ENCODE measurements at places on chromosomes 16 and 17. TPM values are rescaled to one million over a fixed set of nuclear protein-coding genes. Genes with fewer than 3 reads are reported as not detected.

- H3K27ac ChIP-seq = no peak overlapping the region
- H3K36me3 ChIP-seq = no peaks in the 10 kb centered on the region
- H3K4me3 ChIP-seq = no peak overlapping the region
- no peaks in the 10 kb centered on the region for H3K4me1 ChIP-seq
These were observed 159.1 kb upstream of the CDH11 start for GRCh38 chr16:65280845-65281512.

GRCh38 chr17:59175076-59175475 lies 19.5 kb downstream of the PRR11 start:
- no peak overlapping the region for H3K27ac ChIP-seq
- H3K36me3 ChIP-seq = peaks cover 17% of the 10 kb centered on the region
- H3K4me3 ChIP-seq = no peak overlapping the region
- no peaks in the 10 kb centered on the region for H3K4me1 ChIP-seq
- no peak for DNase-seq
- H3K27me3 ChIP-seq = no peaks in the 10 kb centered on the region

DNA sequence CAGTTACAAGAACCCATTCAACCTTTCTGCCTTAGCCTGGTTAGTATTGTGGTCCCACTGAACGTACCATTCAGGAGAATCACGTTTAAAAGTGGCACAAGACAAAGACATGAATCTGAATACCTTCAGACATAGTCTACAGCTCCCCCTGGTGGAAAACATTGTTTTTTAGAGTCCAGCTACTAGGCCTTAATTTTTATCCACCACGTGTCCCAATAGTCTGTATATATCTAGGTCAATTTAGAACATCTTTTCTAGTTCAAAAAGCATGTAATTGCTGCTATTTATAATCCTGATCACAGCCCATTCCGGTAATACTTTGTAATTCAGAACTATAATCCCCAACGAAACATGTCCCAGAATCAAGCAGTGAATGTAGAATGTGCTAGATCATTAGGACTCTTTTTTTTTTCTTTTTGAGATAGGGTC lies 13.7 kb upstream of the GUCY2D start:
- H3K4me1 ChIP-seq = peaks cover 5% of the 10 kb centered on the region
- peak; percentile 66 for DNase-seq
- H3K4me3 ChIP-seq = no peak overlapping the region
- H3K27me3 ChIP-seq = peaks cover 5% of the 10 kb centered on the region

GRCh38 chr16:20899477-20900298 lies 470 bp downstream of the DCUN1D3 start:
- no peaks in the 10 kb centered on the region for H3K27me3 ChIP-seq
- H3K36me3 ChIP-seq = no peaks in the 10 kb centered on the region
- DNase-seq = no peak

- H3K27me3 ChIP-seq = no peaks in the 10 kb centered on the region
- H3K4me3 ChIP-seq = peak within 1 kb of the TSS; percentile 88
- peaks cover 6% of the 10 kb centered on the region for H3K4me1 ChIP-seq
- no peaks in the 10 kb centered on the region for H3K36me3 ChIP-seq
- no peak for DNase-seq
- peak within 1 kb of the TSS; percentile 72 for H3K27ac ChIP-seq
These were observed at the start of gene UBE2O for GRCh38 chr17:76452660-76453430. TSS of gene UBE2O (minus strand) at chr17:76453152. CDS start at chr17:76453141, 11 bp downstream.

GRCh38 chr17:6313835-6314234 lies 121.1 kb downstream of the AIPL1 start:
- no peaks in the 10 kb centered on the region for H3K4me1 ChIP-seq
- H3K36me3 ChIP-seq = no peaks in the 10 kb centered on the region
- DNase-seq = no peak

DNA sequence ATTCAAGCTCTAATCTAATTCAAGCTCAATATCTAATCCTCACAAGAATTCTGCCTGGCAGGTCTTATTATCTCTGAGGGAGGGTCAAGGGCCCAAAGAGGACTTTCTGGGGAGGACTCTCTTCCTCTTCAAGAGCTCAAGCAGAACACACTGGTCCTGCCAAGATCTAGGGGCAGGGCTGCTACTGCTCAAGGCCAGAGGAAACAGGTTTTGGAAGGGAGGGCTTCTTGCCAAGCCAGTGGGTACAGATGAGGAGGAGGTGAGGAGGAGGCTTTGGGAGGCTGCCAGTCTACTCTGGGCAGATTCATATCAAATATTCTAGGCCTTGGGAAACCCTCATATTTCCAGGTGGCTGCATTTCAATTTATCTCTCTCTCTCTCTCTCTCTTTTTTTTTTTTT lies 51.8 kb upstream of the IL34 start:
- H3K4me1 ChIP-seq = no peaks in the 10 kb centered on the region
- H3K27me3 ChIP-seq = no peaks in the 10 kb centered on the region
- no peak for DNase-seq

DNA sequence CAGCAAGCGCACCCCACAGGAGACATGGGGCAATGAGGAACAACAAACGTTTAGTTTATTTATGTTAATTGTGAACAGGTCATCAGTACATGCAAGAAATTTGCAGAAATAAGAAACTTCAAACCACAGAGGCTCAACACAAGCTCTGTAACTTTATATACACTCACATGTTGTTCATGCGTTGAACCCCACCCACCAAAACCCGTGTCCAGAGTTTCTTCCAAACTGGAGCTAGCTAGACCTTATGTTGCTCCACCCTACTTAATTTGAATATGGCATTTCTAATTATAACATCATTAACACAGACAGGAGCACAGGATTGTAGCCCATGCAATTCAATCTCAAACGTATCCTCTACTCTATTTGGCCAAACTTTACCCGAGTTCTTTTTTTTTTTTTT lies 192.1 kb downstream of the ZNF18 start:
- DNase-seq = no peak
- H3K4me1 ChIP-seq = no peaks in the 10 kb centered on the region
- no peaks in the 10 kb centered on the region for H3K36me3 ChIP-seq
- no peaks in the 10 kb centered on the region for H3K27me3 ChIP-seq

GRCh38 chr16:85231959-85232358 lies 119.7 kb upstream of the CIBAR2 start:
- H3K36me3 ChIP-seq = no peaks in the 10 kb centered on the region
- H3K27ac ChIP-seq = no peak overlapping the region
- no peak for DNase-seq
- H3K4me3 ChIP-seq = no peak overlapping the region
- peaks cover 32% of the 10 kb centered on the region for H3K4me1 ChIP-seq
- no peaks in the 10 kb centered on the region for H3K27me3 ChIP-seq

GRCh38 chr16:16021988-16022682 lies 72.7 kb downstream of the ABCC1 start:
- no peaks in the 10 kb centered on the region for H3K27me3 ChIP-seq
- no peak overlapping the region for H3K4me3 ChIP-seq
- peaks cover 17% of the 10 kb centered on the region for H3K4me1 ChIP-seq
- no peak overlapping the region for H3K27ac ChIP-seq
- no peak for DNase-seq

GRCh38 chr17:18326039-18326438 lies 10.9 kb downstream of the SMCR8 start:
- DNase-seq = no peak
- peaks cover 23% of the 10 kb centered on the region for H3K4me1 ChIP-seq
- H3K27ac ChIP-seq = peak overlapping the region; percentile 57

DNA sequence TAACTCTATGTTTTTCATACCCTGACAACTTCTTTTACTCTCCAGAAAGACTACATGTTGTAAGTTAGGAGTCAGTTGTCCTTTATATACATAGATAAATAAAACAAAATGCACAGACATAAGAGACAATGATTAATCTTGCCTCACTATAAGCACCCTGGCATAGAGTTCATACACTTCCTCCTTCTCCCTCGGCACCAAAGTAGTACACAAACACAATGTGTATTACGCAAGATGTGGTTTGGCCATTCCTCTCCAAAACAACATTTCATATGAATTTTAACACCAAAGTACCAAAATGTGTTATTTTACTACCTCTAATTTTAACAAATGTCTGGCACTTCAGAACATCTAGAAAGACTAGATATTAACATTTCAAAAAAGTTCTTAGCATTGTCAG lies 17.2 kb upstream of the SLFN11 start:
- no peaks in the 10 kb centered on the region for H3K27me3 ChIP-seq
- DNase-seq = no peak
- H3K27ac ChIP-seq = no peak overlapping the region
- H3K36me3 ChIP-seq = no peaks in the 10 kb centered on the region

The KRTAP1-1 gene
- polyA plus RNA-seq = not detected

The EFCAB13 gene
- 5.7 TPM for polyA plus RNA-seq

The CTRB2 gene
- not detected for polyA plus RNA-seq

The PDE6G gene
- 5.0 TPM for polyA plus RNA-seq

The TP53TG3 gene
- polyA plus RNA-seq = not detected

The KRTAP9-4 gene
- not detected for polyA plus RNA-seq

The MMP28 gene
- polyA plus RNA-seq = not detected

All from GM12878 (cell line).